ENCODE measurements at places on chromosomes 6 and 20.

- DNase-seq: no peak
These were observed 49.9 kb downstream of the KCNB1 start for GRCh38 chr20:49432550-49432949.

DNA sequence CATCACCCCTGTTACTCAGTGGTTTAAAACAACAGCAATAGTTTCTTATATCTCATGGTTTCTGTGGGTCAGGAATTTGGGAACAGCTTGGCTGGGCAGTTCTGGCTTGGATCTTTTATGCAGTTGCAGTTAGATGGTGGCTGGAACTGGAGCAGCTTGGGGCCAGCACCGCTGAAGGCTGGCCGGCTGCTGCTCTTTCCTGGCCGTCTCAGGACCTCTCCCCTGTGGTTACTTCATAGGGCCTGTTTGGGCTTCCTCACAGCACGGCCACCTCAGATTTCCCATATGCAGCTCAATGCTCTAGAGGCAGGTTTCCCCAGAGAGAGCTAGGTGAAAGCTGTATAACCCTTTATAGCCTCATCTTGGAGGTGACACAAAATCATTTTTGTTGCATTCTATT lies 15.6 kb downstream of the PKIG start:
- no peak for DNase-seq

DNA sequence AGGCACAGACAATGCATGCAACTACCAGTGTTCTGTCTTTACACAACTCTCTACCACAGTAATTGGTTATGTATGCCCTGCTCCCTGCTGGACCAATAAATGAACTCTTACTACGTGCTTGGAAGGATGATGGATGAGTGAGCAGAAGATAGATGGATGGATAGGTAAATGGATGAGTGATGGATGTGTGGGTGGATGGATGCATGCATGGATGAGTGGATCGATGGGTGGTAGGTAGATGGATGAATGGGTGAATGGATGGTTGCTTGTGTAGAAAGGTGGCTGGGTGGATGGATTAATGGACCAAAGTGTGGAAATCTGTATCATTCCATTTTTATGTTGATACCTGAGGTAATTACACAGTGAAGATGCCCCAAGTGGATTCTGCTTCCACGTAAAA lies 10.1 kb upstream of the TRAM2 start:
- no peak for DNase-seq

DNA sequence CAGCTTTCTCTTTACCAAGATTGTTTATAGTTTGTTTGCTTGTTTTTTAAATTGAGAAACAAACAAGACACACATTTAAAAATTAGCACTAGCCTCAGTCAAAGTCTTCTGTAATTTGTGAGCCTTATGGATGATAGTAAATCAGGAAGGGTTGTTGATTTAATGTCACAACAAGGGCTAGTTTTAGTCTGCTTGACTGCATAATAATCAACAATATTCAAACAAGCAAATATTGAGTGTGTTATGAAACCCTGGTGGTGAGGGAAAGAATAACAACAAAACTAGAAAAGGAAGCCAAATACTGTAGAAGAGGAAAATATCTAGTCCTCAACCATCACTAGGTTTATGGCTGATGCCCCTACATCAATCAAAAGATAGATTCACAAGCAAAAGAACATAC lies 228.6 kb downstream of the TBC1D7 start:
- no peak for DNase-seq

DNA sequence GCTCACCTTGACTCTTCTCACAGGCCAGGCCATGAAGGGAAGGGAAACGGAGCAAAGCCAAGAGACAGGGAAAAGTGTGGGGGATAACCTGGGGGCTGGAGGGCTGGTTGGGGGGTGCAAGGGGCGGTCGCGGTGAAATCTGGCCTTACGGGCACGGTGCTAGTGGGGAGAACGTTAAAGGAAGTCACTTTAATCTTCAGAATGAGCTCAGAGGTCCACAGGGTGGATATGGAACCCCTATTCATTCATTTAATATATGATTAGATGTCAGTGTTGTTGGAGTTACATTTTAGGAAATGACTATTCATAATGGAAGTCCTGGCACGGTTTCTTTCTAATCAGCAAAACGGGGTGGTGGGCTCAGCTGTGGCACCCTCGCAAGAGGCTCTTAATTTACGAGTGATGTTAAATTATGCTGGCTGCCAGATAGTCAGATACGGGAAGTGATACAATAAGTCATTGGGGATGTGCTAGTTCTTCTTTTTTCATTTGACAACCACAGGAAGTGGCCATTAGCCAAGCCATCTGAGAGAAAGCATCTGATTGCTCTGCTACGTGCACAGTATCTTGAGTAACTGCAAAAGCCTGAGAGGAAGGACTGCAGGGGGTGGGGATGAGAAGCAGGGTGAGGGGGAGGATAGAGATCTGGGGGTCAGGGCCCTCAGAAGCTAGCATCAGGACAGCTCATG lies 253.0 kb downstream of the QKI start:
- no peak for DNase-seq

- no peak for DNase-seq
These were observed 17.8 kb downstream of the MTG2 start for GRCh38 chr20:62200491-62201172.

DNA sequence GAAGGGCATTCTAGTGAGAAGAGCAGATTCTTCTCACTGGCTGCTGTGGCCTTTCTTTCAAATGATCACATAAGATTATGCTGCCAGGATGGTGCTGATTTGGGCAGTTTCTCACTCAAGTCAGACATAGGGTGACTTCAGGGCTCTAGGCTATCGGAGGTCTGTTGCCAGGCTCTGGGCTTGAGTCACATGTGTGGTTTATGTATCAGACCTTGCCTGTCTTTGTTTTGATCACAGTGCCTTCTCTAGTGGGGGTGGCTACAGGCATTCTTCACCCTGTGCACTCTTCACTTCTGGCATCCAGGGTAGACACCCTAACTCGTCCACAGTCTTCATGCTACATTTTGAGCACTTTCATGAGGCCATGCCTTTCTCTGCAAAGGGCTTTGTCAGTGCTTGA lies 823.7 kb upstream of the MAN1A1 start:
- no peak for DNase-seq

DNA sequence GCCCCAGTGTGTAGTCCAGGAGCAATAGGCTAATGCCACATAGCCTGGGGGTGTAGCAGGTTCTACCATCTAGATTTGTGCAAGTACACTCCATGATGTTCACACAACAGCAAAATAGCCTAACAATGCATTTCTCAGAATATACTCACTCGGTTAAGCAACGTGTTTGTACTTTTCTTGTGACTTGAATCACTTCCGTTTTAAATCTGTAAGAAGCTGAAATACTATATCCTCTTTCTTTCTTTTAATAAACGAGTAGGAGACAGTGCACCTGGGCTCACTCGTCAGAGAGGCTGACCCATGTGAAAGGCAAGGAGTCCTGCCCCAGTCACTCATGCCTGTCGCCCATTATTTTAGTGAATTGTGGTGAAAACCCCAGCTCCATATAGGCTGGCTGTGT lies 201.6 kb downstream of the FOXA2 start:
- DNase-seq: no peak

- DNase-seq: no peak
These were observed 21.7 kb upstream of the OCSTAMP start for GRCh38 chr20:46572153-46572552.

GRCh38 chr6:167663784-167664443 lies 162.8 kb upstream of the AFDN start:
- no peak for DNase-seq

Measured in Caki2 (cell line).